ENCODE measurements at places on chromosomes 7 and 10. TPM values are rescaled to one million over a fixed set of nuclear protein-coding genes. Genes with fewer than 3 reads are reported as not detected.

DNA sequence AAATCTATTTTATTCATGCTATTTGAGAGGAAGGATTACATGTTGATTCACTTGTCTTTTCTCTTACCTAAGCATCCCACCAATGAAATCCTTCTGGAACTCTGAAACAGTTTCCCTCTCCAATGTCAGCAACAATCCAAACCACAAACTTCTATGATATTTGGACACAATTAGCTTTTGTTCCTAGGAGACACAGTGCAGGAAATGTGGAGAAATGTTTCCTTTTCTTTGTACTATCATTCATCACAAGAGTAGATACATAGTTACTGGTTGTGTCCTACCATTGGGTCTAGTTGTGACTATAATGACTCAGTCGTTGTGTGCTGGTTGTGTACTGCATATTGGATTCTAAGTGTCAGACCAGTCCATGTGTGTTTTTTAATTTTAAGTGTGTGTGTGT lies 156.8 kb upstream of the MAGI2 start:
- no peak for DNase-seq

GRCh38 chr10:63253040-63253439 lies 119.9 kb downstream of the NRBF2 start:
- no peak for DNase-seq

- no peak for DNase-seq
Measured at GRCh38 chr10:46069771-46070463, 23.8 kb upstream of the MSMB start.

- DNase-seq: peak; percentile 78
Measured at GRCh38 chr10:4947635-4948596, 15.3 kb upstream of the AKR1C1 start.

The MBL2 gene
- 0.21 TPM for polyA plus RNA-seq

- DNase-seq: no peak
Measured at GRCh38 chr7:123271856-123272255, 72.1 kb upstream of the SLC13A1 start.

The SNX13 gene
- polyA plus RNA-seq: 17.4 TPM

The CLCN1 gene
- not detected for polyA plus RNA-seq

The ASB10 gene
- not detected for polyA plus RNA-seq

The PPP1R3A gene
- not detected for polyA plus RNA-seq
